ENCODE measurements at places on chromosomes 3 and 15.

DNA sequence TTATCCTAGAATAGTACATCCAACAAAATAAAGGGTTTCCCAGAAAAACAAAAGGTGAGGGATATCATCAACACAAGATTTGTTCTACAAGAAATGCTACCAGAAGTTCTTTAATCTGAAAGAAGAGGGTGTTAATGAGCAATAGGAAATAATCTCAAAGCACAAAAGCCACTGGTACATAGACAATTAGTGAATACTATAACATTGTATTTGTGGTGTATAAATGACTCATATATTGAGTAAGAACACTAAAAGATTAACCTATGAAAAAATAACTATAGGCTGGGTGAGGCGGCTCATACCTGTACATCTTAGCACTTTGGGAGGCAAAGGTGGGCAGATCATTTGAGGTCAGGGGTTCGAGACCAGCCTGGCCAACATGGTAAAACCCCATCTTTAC lies 210.2 kb upstream of the SLITRK3 start:
- DNase-seq: no peak

DNA sequence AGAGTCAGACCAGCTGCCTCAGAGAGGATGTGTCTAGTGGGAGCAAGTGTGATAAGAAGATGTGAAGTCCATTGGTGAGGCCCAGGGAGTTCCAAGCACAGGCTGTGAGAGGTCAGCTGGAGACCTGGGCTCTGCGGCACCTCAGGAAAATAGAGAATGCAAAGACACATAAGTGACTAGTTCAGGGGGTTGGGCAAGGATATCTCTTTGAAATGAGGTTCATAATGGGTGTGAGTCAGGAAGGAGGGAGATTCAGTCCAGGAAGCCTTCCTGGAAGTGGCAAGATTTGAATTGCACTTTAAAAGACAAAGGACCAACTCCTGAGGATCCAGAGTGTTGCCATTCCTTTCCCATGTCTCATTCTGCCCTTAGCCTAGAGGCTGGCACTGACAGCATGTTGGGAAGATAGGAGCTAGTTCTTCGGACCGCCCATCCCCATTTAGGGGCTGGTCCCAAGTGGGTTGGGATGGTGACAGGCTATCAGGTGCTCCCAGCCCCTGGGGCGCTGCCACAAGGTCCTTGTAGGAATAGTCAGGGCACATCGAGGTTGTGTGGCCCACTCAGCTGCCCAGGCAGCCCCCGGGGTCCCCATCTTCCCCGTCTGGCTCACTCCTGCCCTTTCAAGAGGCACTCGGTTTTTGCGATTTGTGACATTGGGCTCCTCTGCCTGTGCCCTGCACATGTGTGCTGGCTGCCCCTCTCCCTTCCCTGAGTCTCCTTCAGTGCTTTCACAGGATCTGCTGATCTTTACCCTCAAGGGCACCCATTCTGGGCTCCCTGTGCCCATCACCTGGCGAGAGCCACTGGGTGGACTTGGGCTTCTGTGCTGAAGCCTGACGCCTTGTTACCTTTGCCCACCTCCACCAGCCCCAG lies 23.7 kb downstream of the ESYT3 start:
- DNase-seq: no peak

DNA sequence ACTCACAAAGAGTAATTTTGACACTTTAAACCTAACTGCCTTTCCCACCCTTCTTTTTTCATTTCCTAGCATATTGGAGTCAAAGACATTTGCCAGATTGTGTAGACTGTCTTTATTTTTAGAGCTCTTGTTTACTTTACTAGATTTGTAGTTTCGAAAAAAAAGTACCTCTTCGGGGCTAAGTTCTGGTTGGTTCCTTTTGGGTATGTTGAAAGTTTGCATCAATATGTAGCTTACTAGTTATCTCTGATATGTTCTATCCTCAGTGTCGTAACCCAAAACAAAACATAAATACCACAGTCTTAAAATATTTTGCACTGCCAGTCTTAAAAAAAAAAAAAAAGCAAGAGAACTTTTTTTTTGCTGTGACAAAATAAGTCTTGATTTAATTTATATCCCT lies 52.2 kb downstream of the REC114 start:
- no peak for DNase-seq

GRCh38 chr15:40826423-40827075 lies 2.0 kb downstream of the PPP1R14D start:
- DNase-seq: no peak

GRCh38 chr3:129230311-129231019 lies 18.9 kb upstream of the COPG1 start:
- peak; percentile 19 for DNase-seq

DNA sequence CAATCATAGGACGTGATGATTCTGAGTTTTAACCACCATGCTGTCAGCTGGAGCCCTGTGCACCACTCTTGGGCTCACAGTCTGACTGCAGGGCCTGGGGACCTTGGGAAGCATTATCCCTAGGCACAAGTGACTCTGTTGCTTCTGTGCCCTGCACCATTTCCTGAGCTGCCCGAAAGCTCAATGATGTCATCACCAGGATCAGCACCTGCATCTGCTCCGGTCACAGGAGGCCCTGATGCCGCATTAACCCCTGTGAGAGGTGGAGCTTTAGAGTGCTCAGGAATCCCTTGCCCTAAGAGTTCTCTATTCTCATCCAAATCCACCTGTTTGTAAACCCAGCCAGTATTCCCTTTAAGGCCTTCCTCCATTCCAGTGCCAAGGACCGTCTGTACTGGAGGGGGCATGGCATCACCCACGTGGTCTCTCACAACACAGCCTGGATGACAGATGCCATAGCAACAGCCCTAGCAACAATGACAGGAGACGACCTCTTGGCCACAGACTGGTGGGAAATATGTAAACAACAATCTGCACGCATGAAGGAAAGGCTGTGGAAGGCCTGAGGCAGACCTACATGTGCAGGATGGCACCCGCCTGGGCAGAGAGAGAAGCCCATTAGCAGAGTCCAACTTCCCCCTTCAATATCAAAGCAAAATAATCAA lies 37.9 kb downstream of the NTRK3 start:
- no peak for DNase-seq

DNA sequence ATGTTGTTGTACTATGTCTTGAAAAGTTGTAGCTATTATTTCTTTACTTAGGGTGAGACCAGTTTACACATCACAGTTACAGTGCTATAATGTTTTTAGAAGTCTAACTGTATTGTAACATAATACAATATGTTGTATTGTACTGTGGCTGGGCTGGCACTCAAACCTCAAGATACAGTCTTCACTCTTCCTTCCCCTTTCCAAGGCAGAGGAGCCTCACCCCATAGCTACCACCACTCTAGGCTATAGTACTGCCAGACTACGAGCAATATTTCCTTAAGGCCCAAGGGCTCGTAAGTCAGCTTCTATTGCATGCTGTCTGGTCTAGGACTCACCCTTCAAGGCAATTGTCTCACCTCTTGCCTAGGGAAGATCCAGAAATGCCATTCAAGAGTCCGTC lies 597.7 kb downstream of the OTOL1 start:
- DNase-seq: no peak

DNA sequence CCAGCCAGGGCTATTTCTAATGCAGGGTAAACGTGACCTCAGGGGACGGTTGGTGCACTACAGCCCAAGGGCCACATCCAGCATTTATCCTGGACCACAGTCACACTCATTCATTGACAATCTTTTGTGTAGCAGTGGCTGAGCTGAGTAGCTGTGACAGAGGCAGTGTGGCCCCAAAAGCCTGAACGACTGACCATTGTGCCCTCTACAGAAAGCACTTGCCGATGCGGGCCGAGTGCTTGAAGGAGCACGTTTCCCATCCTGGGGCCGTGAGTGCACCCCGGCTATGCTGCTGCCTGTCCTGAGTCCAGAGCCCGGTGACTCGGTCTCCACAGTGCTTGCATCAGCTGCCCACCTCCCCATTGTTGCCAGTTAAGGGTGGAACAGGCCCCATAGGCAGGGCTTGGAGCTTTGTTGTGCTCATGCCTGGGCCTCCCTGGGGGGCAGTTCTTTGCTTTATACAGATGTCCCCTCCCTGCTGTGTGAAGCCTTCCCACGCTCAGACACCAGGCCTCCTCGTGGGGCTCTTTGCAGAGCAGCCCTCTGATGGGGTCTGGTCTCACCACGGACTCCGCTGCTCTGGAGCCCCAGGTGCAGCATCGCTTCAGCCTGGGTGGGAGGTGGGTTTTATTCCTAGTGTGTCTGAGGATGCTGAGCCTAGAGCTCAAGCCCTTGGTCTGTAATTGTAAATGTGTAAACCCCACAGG lies 13.0 kb upstream of the SNRPA1 start:
- no peak for DNase-seq

GRCh38 chr3:125194061-125194848 lies 18.3 kb downstream of the SLC12A8 start:
- no peak for DNase-seq

DNA sequence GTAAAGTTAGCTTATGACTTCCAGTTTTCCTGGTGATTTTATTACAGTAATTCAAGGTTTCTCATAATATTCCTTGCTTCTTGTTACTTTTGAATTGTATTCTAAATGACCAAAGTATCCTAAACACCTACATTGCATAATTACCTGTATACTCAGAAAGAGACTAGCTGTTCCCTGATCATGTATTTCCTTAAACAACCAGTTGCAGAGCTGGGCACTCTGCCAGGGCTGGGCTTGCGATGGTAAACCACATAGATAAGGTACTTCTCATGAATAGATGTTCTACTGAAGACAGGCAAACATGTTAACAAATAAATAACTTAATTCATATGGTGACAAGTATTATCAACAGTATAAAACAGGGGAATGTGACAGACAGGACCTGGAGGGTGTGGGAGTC lies 142.3 kb upstream of the WNT5A start:
- no peak for DNase-seq

GRCh38 chr3:61668317-61668864 lies 107.0 kb downstream of the PTPRG start:
- DNase-seq: no peak

GRCh38 chr3:40452562-40452875 lies 4.6 kb upstream of the RPL14 start:
- no peak for DNase-seq

DNA sequence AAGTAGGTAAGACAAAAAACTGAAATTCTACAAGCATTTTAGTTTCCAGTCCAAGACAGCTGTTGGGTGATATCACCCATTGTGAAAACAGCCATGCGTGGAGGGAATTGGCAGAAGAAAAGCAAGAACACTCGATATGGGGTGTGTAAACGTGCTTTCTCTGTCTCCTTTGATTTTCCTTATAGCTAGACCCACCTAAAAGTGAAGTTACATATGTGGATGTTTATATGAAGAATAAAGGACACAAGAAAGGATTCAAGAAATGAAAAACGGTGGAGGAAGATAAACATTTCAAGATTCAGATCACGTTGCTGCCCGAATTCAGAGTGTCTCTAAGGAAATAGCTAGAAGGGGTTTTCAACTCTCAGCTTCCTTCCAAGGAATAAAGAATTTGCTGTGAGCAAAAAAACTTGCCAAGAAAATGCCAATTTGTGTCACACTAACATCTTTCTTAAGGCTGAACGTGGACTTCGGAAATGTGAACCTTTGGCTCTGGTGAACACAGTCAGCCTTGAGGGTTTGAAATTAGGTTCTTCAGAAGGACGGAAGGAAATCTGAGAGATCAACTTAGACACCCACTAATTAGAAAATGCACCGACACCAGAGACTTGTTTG lies 269.0 kb upstream of the ADAMTS9 start:
- no peak for DNase-seq

DNA sequence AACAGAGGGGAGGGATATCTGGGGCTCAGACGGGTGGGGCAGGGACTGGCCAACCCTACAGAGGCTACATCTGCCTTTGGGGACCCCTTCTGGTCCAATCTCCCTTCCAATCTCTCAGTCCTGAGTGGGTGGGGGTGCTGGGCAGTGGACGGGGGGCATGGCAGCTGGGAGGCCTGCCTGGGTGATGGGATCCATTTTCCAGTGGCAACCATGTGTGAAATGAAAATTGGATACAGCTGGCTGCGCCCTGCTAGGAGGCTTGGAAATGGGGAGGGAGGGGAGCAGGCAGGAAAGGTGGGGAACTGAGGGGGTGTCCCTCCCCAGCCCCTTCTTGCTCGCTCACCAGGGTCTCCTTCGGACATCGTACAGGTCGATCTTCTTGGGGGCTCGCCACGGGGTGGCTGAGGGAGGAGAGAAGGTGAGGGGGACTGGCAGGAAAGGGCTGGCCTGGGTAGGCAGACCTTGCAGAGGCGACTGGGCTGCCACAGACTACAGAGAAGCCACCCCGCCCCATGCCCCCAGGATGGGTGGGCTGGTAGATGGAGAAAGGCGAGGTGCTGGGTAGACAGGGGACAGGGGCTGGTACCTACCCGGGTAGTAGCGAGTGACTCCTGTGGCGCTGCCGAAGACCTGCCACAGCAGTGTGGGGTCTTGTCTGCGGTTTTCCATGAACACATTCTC lies 21.2 kb upstream of the TMEM115 start:
- no peak for DNase-seq

- no peak for DNase-seq
Observed at GRCh38 chr3:142218703-142219102, 6.7 kb downstream of the GK5 start.

DNA sequence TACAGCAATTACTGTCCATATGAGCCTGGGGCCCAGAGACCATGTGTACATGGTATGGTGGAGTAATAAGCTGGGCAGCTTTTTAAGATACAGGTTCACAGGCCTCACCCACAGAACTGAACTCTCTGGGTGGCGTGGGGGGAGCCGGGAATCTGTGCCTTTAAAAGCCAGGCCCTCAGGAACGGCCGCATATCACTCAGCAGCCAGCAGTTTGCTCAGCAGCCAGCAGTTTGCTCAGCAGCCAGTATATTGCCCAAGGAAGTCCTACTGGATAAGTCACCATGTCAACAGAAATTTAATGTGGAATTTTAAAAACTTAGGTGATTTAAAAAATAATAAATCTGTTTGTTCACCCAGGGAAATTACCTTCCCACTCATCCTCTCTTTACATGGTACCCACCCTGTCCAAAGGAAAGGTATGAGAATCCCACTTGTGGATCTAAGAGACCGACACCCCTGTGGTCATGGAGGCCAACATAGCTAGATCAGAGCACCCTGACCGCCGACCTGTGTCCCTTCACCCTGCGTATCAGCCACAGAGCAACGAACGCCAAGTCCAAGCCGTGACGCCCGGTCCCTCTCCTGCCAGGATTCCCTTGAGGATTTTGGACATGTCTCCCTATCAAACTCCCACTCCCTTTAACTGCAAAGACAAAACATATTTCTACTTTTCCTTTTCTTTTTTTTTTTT lies 95.7 kb upstream of the CHRM5 start:
- no peak for DNase-seq

GRCh38 chr3:16568115-16568514 lies 37.1 kb downstream of the DAZL start:
- DNase-seq: no peak

DNA sequence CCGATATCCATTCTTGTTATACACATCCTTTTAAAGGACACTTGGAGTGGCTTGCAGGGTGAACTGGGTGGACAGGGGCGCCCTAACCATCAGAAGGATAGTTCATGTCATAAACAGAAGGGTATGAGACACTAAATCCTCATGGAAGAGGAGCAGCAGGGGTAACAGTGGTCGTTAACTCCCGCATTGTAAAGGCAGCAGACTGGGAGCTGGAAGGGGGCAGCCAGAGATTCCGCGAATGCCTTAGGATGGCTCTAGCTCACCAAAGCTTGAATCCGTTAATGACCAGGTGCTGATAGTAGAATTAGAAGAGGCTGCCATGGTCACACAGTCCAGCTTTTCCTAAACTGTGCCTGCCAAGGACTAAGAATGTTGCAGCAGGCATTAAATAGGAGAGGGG lies 85.2 kb upstream of the ANKRD34C start:
- DNase-seq: no peak
